Stimulated activated CD4-positive, alpha-beta T cell treated with anti-CD3 and anti-CD28 coated beads, Interleukin-1b, Interleukin-23, amount 100 ng/mL, for 4 hours (primary cell): ENCODE measurements at places on chromosomes 4 and X.

- DNase-seq = no peak
Measured at GRCh38 chr4:139557556-139558110, 1.6 kb upstream of the SETD7 start.

- no peak for DNase-seq
Measured at GRCh38 chr4:177191586-177191985, 118.1 kb upstream of the NEIL3 start.

GRCh38 chrX:103910430-103910829, 52.0 kb upstream of the TMSB15B start:
- no peak for DNase-seq

- DNase-seq = no peak
Measured at GRCh38 chrX:22041907-22042530, 9.9 kb downstream of the PHEX start.

DNA sequence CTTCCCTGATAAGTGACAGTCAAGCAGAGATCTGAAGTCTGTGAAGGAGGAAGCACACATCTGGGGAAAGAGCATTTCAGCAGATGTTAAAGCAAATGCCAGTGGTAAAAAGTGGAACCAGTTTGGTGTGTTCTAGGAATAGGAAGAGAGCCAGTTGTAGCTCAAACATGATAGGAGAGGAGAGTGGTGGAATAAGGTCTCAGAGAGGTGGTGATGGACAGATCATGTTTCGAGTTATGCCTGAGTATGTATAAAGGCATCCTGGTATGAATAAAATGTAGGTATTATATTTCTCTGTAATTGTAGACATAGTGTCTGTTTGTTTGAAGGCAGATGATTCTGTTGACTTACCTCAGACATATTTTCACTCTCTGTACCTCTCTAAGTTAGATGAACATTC, 89.1 kb downstream of the LARP7 start:
- DNase-seq = no peak

DNA sequence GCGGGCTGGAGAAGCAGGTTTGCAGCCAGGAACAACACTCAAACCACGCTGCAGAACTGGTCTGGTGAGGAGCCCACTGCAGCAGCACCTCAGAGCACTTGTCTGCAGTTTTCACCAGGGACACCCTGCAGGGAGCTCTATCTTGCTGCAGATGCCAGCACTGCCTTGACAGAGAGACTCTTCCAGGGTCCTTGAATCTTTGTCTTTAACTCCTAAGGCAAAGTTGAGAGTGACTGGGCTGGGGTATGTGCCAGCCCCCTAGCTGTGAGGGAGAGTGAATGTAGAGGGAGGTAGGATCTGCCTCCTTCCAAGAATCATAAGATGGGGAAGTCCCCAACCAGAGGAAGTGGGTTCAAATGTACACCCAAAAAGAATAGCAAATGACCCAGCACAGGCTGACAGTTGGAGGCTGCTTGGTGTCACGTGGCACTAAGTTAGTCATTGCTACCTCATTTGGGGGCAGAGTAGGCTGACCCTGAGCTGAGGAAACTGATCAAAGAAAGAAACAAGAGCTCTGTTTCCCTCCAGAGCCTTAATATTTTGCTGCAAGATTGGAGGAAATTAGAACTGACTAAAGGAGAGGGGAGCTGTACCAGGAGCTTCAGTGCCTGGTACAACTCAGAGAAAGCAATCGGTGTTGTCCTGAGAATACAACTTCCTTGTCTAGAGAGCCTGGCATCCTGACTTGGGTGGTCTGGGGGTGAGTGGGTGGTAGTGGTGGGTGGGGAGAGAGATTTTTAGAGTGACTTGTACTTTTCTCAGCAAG, 28.2 kb upstream of the HUWE1 start:
- DNase-seq = peak; percentile 50

DNA sequence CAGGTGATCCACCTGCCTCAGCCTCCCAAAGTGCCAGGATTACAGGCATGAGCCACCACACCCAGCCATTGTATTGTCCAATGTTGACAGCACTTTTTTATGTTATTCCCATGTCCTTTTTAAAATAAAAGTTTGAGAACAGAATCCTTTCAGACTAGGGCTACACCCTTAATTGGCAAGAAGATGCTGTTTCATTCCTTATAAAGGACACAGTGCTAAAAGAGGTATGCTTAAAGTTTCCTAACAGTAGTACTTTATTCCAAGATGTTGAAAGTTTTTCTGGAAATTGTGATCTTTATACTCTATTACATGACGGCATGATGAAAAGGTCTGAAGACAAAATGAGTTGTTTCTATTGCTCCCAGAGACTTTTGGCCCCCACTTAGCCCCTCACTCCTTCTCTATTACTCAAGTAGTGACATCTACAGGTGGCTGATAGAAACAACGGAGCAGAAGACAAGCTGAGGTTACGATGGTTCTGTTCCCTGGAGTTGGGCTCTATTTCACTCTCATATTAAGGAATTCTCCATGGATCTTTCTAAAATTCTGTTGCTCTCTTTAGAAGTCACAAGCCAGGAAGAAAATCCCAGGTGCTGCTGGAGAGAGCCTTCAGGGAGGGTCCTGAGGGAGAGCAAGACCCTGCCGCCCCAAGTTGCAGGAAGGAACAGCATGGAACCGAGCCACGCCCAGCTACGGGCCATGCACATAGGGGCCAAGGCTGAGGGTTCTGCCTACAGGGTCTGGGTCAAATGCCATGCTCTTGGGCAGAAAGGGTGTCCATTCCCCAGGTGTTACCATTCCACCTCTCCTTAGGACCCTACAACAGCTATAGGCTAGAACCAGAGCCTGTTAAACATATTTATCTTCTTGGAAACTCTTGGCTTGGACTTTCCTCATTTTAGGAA, 22.8 kb downstream of the RPL9 start:
- DNase-seq = no peak

GRCh38 chrX:24838629-24839028, 144.9 kb downstream of the POLA1 start:
- DNase-seq = no peak

- peak; percentile 74 for DNase-seq
Measured at GRCh38 chr4:128810871-128811570, 1.5 kb downstream of the JADE1 start.

- DNase-seq = no peak
Measured at GRCh38 chrX:110671068-110671803, 124.4 kb downstream of the CHRDL1 start.

GRCh38 chr4:89142691-89143669, 31.6 kb downstream of the TIGD2 start:
- DNase-seq = no peak

DNA sequence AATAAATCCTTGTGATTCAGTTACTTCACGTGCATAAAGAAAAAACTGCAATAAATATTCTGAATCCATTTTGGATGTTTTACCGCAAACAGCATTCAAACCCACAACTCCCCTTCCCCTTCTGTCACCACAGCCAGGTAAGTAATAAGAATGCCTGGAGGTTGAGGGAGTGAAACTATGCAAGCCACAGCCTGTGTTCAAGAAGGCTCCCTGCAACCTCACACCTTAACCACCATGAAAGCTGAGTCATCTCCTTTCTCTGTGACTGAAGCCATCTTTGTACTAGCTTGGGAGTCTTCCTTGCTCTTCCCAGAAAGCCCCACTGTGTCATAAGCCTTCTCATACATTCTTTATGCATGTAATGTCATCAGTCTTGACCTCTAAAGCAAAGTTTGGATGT, 297.0 kb upstream of the PUDP start:
- DNase-seq = no peak

- no peak for DNase-seq
Measured at GRCh38 chr4:184893801-184894571, 68.2 kb upstream of the ACSL1 start.

DNA sequence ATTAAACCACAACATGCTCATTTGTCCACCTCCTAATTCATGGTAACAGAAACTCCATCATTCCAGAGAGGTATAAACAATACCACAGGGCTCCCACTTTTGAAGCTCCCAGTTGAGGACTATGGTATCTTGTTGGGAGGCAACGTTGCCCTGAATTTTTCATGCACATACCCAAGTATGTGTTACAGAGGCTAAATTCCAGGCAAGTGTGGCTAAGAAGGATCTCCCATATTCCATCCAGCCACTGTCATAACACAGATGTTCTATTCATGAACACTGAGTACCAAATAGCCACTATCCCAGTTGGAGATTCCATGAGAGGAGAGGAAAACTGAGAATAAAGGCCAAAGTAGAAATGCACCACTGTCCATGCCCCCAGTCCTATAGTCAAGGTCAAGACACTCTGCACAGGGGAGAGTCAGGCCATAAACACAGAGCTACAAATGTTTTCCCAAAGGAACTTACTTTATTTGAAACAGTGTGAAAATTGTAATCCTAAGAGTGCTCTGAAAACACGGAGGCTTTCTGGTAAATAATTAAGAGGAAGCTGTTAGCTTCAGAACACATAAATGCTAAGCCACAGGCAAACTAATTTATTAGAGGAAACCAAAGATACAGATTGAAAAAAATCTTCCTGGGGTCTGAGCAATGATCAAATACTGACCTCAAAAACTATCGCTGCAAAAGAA, 42.4 kb upstream of the TMPRSS11B start:
- DNase-seq = no peak

GRCh38 chr4:140103676-140104075, 50.3 kb downstream of the MAML3 start:
- DNase-seq = no peak

DNA sequence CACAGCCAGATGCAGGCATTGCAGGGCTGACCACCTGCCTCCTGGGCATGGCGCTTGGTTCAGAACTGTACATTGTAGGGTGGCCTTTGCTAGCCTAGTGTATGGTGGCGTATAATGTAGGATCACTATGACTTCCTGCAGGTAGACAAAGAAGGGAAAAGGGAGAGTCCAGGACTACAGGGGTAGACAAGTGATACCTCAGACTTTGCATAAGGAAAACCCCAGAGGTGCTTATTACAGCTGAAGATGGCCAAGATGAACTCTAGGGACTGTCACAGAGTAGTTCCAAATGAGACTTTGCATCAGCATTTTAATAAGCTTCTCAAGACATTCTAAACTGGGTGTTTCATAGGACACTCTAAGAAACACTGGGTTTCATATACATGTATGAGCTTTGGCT, 116.4 kb upstream of the PUDP start:
- DNase-seq = no peak

- no peak for DNase-seq
Measured at GRCh38 chr4:143253166-143253565, 68.4 kb downstream of the USP38 start.

DNA sequence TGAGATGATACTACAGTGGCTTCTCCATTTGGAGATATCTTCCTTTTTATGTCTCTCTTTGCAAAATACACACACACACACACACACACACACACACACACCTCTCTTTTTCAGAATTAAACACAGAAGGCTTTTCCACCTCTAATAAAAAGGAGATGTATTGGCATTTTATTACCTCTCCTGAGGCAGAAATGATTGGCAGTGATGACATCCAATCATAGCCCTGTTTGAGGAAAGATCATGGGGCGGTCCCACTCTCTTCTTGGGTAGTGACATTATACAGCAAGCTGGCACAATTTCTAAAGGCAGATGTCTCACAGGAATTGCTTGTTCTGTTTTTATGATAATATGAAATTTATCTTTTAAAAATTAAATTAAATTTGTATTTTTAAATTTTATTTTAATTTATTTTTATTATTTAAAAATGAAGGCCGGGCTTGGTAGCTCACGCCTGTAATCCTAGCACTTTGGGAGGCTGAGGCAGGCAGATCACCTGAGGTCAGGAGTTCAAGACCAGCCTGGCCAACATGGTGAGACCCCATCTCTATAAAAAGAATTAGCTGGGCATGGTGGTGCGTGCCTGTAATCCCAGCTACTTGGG, 15.6 kb downstream of the CHRNA9 start:
- no peak for DNase-seq

GRCh38 chr4:139664442-139664841, 1.2 kb upstream of the MGST2 start:
- no peak for DNase-seq

DNA sequence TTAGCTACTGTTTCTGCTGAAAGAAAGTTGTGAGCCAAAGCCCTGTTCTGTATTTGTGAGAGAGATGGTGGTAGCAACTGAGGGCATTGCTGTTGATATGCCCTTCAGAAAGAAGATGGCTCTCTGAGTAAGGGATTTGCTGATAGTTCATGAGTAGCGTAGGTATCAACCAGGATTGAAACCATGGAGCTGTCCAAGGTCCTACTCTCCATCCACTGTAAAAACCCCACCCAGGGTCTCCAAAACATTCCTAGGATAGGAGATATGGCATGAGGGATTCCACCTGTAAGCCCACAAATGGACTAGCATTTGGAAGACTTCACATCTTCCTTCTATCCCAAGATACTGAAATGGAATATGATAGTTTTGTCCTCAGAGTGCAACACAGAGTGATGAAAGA, 277.1 kb upstream of the PRKX start:
- DNase-seq = no peak

DNA sequence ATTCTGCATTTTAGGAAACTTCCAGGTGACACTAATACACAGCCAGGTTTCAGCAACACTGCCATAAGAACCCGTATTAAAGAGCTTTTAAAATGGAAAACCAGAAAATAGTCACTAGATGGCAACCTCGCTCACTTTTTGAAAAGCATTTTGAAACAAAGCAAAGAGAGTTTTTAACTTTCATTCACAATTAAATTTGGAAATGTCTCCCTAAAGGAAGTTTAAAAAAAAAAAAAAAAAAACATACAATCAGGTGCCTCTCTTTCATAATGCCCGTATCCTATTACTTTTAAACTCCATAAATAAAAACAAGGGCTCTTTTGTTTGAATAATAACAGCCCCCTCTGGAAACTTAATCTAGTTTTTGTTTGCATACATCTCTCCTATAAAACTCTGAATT, 20.3 kb downstream of the MEPE start:
- no peak for DNase-seq

- no peak for DNase-seq
Measured at GRCh38 chrX:10831716-10832502, 211.5 kb upstream of the MID1 start.

- no peak for DNase-seq
Measured at GRCh38 chrX:103756736-103757135, 19.9 kb upstream of the PLP1 start.

DNA sequence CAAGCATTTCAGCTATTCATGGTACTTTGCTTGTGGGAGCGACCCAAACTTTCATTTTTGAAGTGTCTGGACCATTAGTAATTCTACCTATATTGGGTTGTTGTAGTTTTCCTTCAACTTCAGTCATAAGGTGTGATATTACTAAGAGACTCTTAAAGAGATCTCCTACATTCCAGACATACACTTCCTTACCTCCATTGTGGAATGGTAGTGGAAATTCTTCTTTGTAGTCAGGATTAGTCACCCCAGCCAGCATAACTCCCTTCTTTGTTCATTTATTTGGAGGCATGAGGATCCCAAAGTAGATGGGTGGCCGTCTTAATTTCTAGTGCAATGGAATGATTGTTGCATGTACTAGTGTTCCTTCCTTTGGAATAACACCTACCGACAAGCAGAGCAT, 991.4 kb downstream of the ARAP2 start:
- no peak for DNase-seq

- DNase-seq = no peak
Measured at GRCh38 chr4:38529189-38530115, 134.5 kb upstream of the KLF3 start.

- no peak for DNase-seq
Measured at GRCh38 chrX:66050140-66050569, 10.3 kb upstream of the VSIG4 start.
